PC-3 (cell line): ENCODE measurements at places on chromosomes 2 and 18. TPM values are rescaled to one million over a fixed set of nuclear protein-coding genes. Genes with fewer than 3 reads are reported as not detected.

DNA sequence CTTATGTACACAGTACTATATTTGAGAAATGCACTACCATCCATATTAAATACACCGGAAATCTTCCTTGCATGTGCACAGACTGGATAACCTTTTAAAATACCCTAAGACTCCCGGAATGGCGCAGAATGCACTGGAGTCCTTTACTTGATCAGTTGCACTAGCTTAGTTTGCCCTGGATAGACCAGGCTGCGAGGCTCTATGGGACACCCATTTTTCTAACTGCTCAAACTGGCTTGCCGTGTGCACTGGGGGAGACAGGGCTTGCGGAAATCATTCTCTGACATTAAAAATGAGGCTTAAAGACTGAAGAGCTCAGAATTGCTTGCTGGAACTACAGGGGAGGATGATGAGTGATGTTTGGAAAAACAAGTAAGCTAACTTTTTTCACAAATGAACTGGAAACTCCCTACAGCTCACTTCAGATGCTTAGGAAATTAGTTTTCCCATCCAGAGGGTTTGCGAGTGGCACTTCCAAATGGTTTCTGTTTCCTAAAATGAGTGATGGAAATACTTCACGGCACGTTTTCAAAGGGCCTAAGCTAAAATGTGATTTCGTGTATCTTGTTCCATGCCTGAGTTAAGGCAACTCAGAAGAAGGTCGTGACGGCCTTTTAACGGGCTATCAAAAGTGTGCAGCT is 2.7 kb downstream of the NCK2 start:
- no peak for DNase-seq

Gene TEX44
- total RNA-seq = not detected in 2 replicates

Gene MRPL53
- total RNA-seq = 86.9 and 102 TPM in 2 replicates

GRCh38 chr18:6878556-6879297 is 149.2 kb downstream of the ARHGAP28 start:
- DNase-seq = no peak

Gene DNAH6
- not detected in 2 replicates for total RNA-seq

- DNase-seq = peak; percentile 30
These were observed 43.4 kb downstream of the DPP4 start for GRCh38 chr2:162030363-162031190.

DNA sequence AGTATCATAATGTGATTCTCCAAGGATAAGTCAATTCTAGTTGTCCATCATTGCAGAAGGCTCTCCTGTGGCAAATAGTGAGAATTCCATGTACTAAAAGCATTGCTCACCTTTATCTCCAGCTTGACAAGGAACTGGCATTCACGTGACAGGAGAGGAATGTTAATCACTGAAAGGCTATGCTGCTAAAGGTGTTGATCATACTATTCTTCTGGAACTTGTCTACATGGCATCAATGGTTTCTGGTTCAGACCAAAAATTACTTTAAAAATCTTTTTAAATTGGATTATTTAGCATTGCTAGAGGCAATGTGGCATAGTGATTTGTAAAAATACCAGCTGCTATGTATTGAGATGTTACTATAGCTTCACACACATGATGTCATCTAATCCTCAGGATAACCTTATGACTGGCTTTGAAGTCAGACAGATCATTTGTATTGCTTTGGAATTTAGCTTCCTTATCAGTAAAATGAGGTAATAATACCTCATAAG is 414.4 kb downstream of the MTX2 start:
- no peak for DNase-seq

Gene ITPRIPL1
- total RNA-seq = not detected in 2 replicates

DNA sequence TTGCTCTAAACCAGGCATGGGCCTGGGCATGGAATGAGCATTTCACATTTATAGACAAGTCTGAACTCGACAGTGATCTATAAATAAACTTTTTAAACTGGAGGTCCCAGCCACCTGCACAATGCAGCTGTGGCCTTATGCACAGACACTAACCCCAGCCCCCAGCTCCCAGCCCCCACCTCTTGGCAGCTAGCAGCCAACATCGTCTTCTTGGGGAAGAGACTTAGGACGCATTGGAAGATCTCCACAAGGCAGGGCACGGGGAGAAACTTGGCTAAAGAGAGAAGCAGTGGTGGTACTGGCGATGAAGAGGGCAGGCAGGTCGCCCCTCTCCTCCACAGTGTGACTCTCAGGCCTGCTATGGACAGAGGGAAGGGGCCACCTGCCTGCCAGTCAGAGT is 213.2 kb downstream of the ANAPC1 start:
- DNase-seq = no peak

DNA sequence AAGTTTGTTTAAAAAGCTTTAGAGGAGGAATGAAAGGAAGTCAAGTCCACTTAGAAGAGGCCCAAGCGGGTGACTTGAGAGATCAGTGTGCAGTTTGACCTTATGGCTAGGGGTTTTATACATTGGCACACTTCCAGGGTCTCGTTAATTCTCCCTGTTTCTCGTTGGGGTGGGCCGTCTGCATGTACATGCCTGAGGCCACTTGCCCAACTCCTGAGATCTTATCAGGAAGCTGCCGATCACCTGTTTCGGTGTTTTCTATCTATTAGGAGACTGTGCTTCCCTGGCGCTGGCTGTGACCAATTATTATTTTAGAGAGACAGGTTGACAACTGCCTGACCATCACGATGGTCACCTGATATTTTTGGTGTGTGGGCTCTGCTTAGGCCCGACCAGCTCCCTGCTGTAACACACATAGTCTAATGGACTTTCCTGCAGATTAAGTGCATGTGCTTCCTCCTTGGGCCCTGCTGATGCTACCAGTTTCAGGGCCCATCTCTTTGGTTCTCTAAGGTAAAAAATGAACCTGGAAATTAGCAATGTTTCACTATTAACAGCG is 31.0 kb upstream of the MSH6 start:
- DNase-seq = no peak

Gene MEP1B
- not detected in 2 replicates for total RNA-seq

Gene GAD1
- 10.6 and 16.5 TPM in 2 replicates for total RNA-seq

DNA sequence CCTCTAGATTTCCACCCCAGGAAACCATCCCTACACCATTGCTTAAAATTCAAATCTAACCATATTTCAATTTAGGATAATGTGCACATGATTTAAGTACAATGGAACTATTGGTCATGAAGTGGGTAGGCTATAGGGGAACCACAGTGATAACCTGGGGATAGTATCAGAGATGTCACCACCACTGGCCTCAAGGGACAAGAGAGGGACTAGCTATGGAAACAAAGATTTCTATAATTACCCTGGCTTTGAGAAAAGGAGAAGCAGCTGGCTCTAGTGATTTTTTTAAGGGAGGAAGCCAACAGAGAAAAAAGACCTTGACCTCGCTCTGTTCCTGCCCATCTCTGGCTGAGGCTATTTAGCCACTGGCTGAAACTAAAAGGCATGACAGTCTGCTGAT is 132.0 kb downstream of the MEP1B start:
- no peak for DNase-seq

- DNase-seq = peak; percentile 18
These were observed 76.1 kb upstream of the AQP4 start for GRCh38 chr18:26941584-26941983.

GRCh38 chr2:101714118-101714517 is 16.6 kb downstream of the MAP4K4 start:
- no peak for DNase-seq

Gene HNMT
- total RNA-seq = 6.9 and 7.1 TPM in 2 replicates

Gene CD226
- 0.26 and 0.69 TPM in 2 replicates for total RNA-seq

Gene GKN2
- 0.58 TPM in 1 of 2 replicates, not detected in the other for total RNA-seq

DNA sequence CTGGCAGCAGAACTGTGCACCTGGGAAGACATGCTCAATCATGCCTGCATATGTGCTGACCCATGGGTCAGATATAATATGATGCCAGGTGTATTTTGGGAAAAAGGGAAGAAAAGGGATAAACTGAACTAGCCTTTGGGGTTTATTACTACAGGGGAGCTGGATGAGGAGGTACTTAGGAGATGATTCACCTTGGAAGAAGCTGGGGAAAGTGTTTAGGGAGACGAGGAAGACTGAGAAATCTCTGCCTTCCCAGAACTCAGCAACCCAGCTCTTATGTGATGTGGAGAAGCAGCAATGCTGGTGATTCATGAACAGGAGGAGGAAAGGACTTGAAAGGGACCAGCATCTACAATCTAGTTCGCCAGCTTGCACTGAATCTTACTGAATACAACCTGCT is 110.2 kb downstream of the BARD1 start:
- no peak for DNase-seq

DNA sequence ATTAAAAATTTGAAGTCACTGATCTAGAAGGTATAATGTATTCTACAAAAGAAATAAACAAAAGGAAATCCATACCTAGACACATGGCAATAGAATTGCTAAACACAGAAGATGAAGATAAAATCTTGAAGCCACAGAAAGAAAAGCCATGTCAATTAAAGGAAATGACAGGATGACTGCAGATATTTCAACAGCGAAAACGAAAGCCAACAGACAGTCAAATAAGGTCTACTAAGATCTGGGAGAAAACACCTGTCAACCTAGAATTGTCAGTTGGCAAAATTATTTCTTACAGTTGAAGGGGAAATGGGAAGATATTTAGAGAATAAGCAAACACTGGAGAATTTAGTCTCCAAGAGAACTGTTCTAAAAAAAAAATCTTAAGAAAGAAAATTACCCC is 39.2 kb downstream of the NETO1 start:
- no peak for DNase-seq

Gene FOXD4L1
- total RNA-seq = 0.33 TPM in 1 of 2 replicates, not detected in the other

Gene HOXD13
- total RNA-seq = 0.36 and 0.46 TPM in 2 replicates

DNA sequence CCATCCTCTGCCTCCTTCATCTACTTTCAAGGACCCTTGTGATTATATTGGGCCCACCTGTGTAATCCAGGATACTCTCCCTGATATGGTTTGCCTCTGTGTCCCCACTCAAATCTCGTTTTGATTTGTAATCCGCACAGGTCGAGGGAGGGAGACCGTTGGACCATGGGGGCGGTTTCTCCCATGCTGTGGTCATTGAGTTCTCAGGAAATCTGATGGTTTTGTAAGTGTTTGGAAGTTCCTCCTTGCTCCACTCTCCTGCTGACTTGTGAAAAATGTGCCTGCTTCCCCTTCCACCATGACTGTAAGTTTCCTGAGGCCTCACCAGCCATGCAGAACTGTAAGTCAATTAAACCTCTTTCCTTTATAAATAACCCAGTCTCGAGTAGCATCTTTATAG is 42.0 kb upstream of the EML6 start:
- DNase-seq = no peak

Gene TRAK2
- 9.4 and 10.1 TPM in 2 replicates for total RNA-seq

Gene ERICH2
- 1.4 and 1.9 TPM in 2 replicates for total RNA-seq

- DNase-seq = no peak
These were observed 3.6 kb downstream of the SCRN3 start for GRCh38 chr2:174399171-174399570.

DNA sequence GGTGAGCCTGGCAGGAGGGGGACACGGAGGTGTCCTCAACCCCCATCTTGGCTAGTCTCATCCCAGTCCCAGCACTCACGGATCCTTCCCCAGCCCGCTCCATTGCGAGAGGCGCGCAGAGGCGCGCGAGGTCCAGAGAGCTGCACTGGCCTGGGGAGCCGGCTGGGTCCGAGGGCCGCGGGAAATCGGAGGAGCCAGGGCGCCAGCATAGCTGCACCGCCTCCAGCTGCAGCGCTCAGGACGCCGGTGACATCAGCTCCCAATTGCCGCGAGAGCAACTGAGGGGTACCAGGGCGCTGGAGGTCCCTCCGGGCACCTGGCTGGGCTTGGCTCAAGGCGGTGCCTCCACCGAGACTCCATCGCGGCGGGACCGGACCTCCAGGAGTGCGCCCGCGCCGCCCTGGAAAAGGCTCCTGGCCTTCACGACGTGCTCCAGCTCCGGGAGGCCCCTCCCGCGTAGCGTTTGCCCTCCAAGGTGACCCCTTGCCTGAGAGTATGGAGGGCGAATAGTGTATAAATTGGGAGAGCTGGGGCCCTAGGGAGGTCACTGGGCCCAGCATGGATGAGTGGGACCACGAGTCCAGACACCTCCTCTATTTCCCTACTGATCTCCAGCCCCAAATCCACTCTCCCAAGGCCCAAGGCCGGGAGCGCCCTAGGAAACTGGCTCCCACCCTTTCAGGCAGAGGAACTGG is 5.5 kb downstream of the RTKN start:
- DNase-seq = no peak

- DNase-seq = peak; percentile 64
These were observed 162.6 kb downstream of the PDE11A start for GRCh38 chr2:177909962-177910361.

- no peak for DNase-seq
These were observed 103.4 kb downstream of the CHST9 start for GRCh38 chr18:27081701-27082100.

DNA sequence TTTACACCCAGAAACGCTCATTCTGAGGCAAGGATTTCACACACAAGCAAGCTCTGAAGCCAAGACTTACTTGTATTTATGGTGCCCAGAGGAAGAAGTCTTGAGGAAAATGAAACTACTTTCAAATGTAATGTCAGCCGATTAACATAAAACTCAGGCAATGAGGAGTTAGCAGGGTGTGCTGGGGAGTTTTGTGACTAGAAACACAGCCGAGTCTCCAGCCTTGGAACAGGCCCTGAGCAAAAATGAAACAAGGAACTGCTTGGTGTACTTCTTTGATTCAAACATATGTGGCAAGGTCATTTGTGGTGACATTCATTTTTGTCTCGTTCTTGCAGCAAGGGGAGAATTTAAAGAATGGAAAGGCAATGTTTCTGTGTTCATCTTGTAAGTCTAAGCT is 4.5 kb downstream of the DYTN start:
- DNase-seq = no peak

GRCh38 chr2:36834731-36835524 is 131.4 kb downstream of the STRN start:
- no peak for DNase-seq

- DNase-seq = no peak
These were observed 182.7 kb upstream of the SIX2 start for GRCh38 chr2:45191976-45192375.

Gene CCL20
- total RNA-seq = 1.7 and 1.8 TPM in 2 replicates

- peak; percentile 38 for DNase-seq
These were observed 237.6 kb upstream of the TRIB2 start for GRCh38 chr2:12479065-12479601.

DNA sequence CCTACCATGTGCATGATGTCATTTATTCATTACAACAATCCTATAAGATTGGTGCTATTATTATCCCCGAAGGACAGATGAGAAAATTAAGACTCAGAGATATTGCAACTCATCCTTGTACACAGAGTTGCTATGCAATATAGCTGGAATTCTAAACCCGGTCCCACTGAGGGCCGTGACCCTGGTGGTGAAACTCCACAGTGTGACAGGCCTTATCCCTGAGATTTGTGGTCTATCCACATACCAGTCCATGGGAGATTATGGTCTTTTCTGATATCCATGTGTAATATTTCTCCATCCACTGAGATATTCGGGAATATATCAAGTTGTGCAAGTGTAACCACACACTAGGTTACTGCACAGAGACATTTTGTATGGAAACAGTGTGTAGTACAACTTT is 305.2 kb downstream of the TXNL1 start:
- no peak for DNase-seq

Gene UGT1A10
- total RNA-seq = 0.46 TPM in 1 of 2 replicates, not detected in the other

GRCh38 chr2:21070341-21071257 is 26.7 kb upstream of the APOB start:
- peak; percentile 4 for DNase-seq

GRCh38 chr18:63099091-63099840 is 220.3 kb downstream of the BCL2 start:
- DNase-seq = no peak
